ENCODE measurements at places on chromosomes 5 and 9. TPM values are rescaled to one million over a fixed set of nuclear protein-coding genes. Genes with fewer than 3 reads are reported as not detected.

Gene NTNG2
- total RNA-seq = 0.15 TPM

Gene MEIKIN
- total RNA-seq = not detected

Gene PLEKHG4B
- 2.2 TPM for total RNA-seq

Gene FBN2
- total RNA-seq = 52.6 TPM

Gene LCP2
- not detected for total RNA-seq

Gene SLC4A9
- not detected for total RNA-seq

Gene CCL28
- 0.34 TPM for total RNA-seq

Gene TAS2R1
- not detected for total RNA-seq

Gene CEP72
- total RNA-seq = 6.1 TPM

Gene GALNT12
- 5.5 TPM for total RNA-seq

Gene PDE4D
- total RNA-seq = 6.5 TPM

Gene KCNV2
- total RNA-seq = not detected

Gene AFAP1L1
- total RNA-seq = 11.8 TPM

Gene PLAC8L1
- not detected for total RNA-seq

Gene FOXE1
- not detected for total RNA-seq

Gene CD72
- 0.50 TPM for total RNA-seq

Gene EIF4EBP3
- total RNA-seq = 3.9 TPM

Gene FLT4
- 0.45 TPM for total RNA-seq

Gene GNAQ
- 16.2 TPM for total RNA-seq

Gene ZNF462
- 5.7 TPM for total RNA-seq

Gene PCDHA13
- not detected for total RNA-seq

Gene PCDHGA7
- 0.50 TPM for total RNA-seq

Gene FAM78A
- total RNA-seq = 0.30 TPM

Gene FUT7
- not detected for total RNA-seq

Gene PIP5KL1
- total RNA-seq = 2.1 TPM

Gene ABLIM3
- total RNA-seq = 64.7 TPM

Gene PCDHB16
- under 0.01 TPM for total RNA-seq

Gene FBXW5
- total RNA-seq = 115 TPM

Gene ZNF608
- 12.5 TPM for total RNA-seq

Gene HCN1
- not detected for total RNA-seq

Gene KCNMB1
- total RNA-seq = not detected

Gene PCDHGB5
- total RNA-seq = 13.8 TPM

Gene MTX3
- total RNA-seq = 4.9 TPM

Gene SPINK7
- total RNA-seq = not detected

Gene DIRAS2
- total RNA-seq = not detected

Gene F2RL2
- 8.3 TPM for total RNA-seq

Gene EIF4E1B
- not detected for total RNA-seq

Gene MPDZ
- 13.1 TPM for total RNA-seq

Gene WWC1
- 3.1 TPM for total RNA-seq

Gene SETX
- total RNA-seq = 16.5 TPM

Gene WHRN
- total RNA-seq = 0.15 TPM

Gene GTF2H2
- 11.7 TPM for total RNA-seq

Gene SLC27A6
- total RNA-seq = 0.17 TPM

Measured in bronchus fibroblast of lung (primary cell).